ENCODE measurements at places on chromosomes 1 and 21.
A peak's percentile ranks its signal among the peaks of the same experiment; 100 is the strongest.

DNA sequence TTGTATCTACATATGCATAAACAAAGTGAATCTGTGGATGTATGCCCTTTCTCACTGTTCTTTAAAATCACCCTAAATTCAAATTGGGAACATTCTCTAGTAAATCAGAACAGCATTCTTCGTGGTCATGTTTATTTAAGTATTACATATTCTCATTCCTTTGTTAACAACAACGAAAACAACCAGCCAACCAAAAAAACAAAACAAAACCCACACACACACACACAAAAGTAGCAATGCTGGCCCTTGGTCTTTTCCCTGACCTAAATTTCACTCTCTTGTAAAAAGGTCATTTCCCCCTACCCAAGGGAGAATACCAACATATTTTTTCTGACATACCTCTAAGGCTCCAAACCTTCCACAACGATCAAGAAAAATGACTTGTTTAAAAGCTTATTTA lies 102.6 kb downstream of the NRIP1 start:
- no peak for ATAC-seq

DNA sequence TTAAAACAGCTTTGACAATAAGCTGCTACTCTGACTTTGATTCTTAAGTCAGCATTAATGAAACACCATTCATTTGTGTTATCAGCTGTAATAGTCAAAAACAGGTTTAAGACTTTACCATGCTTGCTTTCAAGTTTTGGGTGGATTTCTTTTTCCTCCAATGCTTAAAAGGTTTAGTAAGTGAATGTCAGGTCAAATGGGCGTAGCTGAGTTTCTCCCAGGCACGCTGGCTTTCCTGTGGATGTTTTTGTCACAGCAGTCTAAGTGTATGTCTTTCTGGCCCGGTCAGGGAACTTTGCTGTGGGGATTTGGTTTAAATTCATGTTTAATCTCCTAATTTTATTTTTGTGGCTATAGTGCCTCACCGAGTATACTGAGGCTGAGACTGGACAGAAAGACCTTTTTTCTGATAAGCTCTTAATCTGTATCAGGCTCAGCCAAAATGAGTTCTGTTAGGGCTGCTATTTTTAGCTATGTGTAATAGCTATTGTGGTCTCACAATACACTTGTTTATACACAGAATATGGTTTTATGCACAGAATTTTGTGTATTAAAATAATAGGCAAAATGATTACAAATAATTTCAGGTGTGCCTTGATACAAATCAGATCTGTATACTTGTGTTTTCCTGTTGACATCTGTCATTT lies 292.8 kb downstream of the DISC1 start:
- peak; percentile 51 for ATAC-seq

GRCh38 chr1:25111706-25112105 lies 120.6 kb downstream of the SYF2 start:
- ATAC-seq: no peak

DNA sequence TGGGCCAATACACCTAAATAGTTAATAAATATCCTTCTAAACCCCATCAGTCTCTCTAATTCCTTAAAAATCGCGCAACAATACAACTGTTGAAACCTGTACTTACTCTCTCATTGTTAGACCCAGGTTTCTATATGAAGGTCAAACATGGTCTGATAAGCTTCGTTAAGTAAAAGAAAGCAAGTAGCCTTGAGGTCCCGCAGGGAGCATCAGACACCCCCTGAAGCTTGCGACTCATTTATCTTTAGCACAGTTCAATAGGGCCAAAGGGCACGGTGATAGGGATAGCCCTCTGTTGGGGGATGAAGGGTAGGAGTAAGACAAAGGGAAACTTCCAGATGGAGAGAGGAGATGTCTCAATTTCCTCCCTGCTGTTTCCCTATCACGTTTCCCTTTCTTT lies 27.3 kb upstream of the THEM4 start:
- ATAC-seq: no peak

- no peak for ATAC-seq
These were observed 410.5 kb upstream of the LRRC7 start for GRCh38 chr1:69157046-69157756.

- ATAC-seq: peak; percentile 66
These were observed 28.2 kb downstream of the STPG1 start for GRCh38 chr1:24385160-24385940.

- ATAC-seq: no peak
These were observed 96.4 kb downstream of the SSBP3 start for GRCh38 chr1:54309631-54310366.

GRCh38 chr1:21622466-21623315 lies 46.5 kb downstream of the RAP1GAP start:
- no peak for ATAC-seq

- peak; percentile 49 for ATAC-seq
These were observed 12.5 kb downstream of the RGS8 start for GRCh38 chr1:182671750-182672486.

- ATAC-seq: no peak
These were observed 37.0 kb downstream of the HS2ST1 start for GRCh38 chr1:86951430-86951829.

DNA sequence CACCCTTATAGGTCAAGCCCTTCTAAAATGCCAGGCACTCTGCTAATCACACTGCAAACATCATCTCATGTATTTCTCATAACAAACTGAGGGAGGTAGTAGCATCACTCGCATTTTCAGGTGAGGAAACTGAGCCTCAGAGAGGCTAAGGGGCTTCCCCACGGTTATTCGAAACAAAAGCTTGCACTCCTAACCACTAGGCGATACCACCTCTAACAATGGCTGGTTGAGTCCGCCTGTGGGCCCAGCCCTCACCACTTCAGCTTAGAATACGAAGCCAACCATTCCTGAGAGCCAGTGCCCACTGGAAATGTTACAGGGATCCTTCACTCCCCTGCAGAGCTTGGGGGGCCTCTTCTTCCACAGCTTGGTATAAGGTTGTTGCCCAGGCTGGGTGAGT lies 65.3 kb upstream of the TENT5C start:
- ATAC-seq: no peak

- ATAC-seq: no peak
These were observed 2.1 kb upstream of the IPO9 start for GRCh38 chr1:201826830-201827229.

GRCh38 chr1:84712276-84712874 lies 22.1 kb upstream of the SSX2IP start:
- ATAC-seq: peak; percentile 38

DNA sequence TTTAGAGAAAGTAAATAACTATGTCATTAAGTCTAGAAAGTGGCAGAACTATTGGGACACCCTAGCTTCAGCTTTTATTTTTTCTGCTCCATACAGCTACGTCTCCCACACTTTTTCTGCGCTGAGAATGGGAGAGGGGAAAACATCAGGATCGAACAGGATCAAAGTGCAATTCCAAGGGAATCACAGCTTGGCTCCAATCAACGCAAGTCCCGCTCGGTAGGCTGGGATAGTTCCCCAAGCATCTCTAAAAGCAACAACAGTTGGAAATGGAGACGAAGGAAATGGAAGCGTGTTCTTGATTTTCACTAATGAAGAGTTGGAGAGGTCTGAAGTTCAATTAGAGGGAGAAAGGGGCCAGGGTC lies 536 bp downstream of the HMGCL start:
- no peak for ATAC-seq

GRCh38 chr1:109294481-109294880 lies 11.5 kb upstream of the PSRC1 start:
- no peak for ATAC-seq

- no peak for ATAC-seq
These were observed 1.7 kb downstream of the ANKRD65 start for GRCh38 chr1:1419363-1419812.

- peak; percentile 65 for ATAC-seq
These were observed 780 bp downstream of the HIVEP3 start for GRCh38 chr1:41917835-41918449.

GRCh38 chr21:44800971-44801467 lies 601 bp downstream of the UBE2G2 start:
- ATAC-seq: peak; percentile 61

- ATAC-seq: no peak
These were observed 35.6 kb upstream of the UTS2 start for GRCh38 chr1:7888248-7889081.

GRCh38 chr1:28917757-28918118 lies 3.4 kb downstream of the EPB41 start:
- no peak for ATAC-seq

- no peak for ATAC-seq
These were observed 4.7 kb upstream of the ABCB10 start for GRCh38 chr1:229563241-229563640.

- no peak for ATAC-seq
These were observed 51.3 kb downstream of the UMODL1 start for GRCh38 chr21:42122398-42122797.

DNA sequence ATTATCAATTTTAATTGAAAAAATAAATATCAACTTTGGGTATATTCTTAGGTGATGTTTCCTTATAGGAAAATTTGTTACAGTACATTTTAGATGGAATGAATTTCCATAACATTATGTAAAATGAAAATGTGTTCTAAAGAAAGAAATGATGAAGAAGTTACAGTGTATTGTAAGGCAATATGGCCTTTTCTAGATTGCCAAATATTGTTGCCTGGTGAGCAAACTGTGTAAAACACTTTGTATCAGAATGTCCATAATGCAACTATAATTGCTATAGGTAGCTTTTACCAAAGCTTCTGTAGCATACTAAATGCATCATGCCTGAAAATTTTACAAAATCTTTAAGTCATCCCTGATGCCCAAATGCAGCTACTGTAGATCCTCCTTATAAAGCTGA lies 285.0 kb downstream of the LRRC7 start:
- no peak for ATAC-seq

DNA sequence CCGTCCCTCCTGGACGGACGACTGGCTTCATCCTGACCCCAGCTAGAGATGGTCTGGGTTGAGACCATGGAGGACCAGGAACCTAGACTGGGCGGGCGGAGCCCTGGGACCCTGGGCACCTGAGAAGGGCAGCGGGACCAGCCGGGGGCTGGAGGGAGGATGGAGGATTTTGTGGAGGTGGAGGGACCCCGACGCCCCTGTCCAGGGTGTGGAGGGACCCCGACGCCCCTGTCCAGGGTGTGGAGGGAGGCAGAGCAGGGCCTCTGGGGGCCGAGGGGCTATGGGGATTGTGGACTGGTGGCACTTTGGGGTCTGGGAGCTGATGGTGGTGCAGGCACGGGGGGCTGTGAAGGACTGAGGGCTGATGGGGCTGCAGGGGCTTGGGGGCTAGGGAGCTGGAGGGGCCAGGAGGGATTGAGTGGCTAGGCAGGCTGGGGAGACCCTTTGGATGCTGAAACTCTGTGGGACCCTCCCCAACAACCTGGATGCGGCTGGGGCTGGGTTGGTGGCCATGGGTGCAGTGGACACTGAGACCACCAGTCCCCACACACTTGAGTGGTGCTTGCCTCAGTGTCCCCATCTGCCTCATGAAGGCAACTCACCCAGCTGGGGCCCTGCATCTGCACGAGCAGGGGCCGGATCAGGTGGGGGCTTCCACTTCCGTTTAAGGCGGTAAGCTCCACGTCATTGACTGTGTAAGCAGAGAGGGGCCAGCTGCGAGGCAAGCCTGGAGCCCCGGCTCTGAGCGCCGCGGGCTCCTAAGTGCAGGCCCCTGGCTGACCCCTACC lies 7.4 kb downstream of the GJC2 start:
- no peak for ATAC-seq

GRCh38 chr1:74755475-74755874 lies 22.5 kb downstream of the TYW3 start:
- ATAC-seq: no peak

DNA sequence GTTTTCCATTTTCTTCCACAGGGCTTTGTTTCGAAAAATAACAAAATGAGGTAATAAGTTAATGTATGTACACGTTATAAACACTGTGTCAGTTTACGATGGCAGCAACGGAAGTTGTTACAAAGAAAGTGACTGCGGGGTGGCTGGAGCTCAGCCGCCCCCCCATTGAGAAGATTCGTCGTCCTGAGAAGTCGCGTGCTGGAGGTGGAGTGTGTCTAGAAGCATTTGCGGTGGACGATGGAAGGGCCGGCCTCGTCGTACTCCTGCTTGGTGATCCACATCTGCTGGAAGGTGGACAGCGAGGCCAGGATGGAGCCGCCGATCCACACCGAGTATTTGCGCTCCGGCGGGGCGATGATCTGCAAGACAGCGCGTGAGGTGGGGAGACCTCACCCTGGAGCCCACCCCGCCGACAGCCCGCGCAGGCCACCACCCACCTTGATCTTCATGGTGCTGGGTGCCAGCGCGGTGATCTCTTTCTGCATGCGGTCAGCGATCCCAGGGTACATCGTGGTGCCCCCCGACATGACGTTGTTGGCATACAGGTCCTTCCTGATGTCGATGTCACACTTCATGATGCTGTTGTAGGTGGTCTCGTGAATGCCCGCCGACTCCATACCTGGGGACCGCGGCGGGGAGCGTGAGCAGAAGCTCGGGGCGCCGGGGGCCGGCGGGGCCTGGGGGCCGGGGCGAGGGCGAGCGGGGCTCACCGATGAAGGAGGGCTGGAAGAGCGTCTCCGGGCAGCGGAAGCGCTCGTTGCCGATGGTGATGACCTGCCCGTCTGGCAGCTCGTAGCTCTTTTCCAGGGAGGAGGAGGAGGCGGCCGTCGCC lies 2.4 kb downstream of the ACTA1 start:
- no peak for ATAC-seq

DNA sequence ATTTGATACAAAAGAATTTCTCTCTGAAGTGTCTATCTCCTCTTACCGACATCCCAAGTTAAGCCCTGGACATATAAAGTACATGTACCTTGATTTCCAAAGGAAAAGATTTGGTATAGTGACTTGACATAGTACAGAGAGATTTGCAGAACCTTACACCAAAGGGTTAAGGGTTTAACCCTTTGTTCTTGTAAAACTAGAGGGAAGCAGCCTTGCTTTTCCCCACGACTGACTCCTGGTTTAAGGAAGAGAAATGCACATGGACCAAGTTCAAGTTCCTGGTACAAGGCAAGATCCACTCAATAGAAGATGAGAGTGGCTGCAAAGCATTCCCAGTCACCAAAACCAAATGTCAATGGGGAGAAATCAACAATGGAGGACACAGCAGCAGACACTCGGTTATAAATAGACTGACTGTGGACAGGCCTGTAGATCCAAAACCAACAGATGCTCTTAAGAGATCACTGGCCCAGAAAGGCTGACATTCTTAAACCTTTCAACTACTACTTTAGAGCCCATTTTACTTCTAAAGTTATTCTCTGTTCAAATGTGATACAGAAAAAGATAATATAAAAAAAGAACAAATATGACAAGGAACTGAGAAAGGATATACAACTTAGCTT lies 69.4 kb downstream of the PUM1 start:
- no peak for ATAC-seq

- ATAC-seq: peak; percentile 77
These were observed 24.1 kb downstream of the THRAP3 start for GRCh38 chr1:36248250-36248894.

GRCh38 chr1:79777481-79778219 lies 771.1 kb upstream of the ADGRL4 start:
- ATAC-seq: no peak

DNA sequence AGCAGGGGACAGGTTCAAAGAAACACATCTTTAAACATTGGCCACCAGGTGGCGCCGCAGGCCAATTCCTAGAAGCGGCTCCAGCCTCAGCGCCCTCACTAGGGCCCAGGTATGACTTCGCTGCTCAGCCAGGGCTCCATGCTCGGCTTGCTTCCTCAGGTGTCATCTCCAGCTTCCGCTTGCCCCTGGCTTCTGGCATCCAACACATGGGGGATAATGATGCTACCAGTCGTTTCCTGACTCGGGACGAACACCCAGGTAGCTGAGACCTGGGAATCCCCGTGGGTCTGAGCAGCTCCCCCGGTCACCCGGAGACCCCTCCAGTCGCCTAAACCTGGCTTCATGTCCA lies 8.5 kb upstream of the MEX3A start:
- ATAC-seq: peak; percentile 97
